Karpas-422 (cell line): ENCODE measurements at places on chromosomes 3 and 15. TPM values are rescaled to one million over a fixed set of nuclear protein-coding genes. Genes with fewer than 3 reads are reported as not detected.

- no peaks in the 10 kb centered on the region for H3K4me1 ChIP-seq
- H3K27ac ChIP-seq, result no peak overlapping the region
- H3K27me3 ChIP-seq, result no peaks in the 10 kb centered on the region
- no peak overlapping the region for H3K4me3 ChIP-seq
- no peaks in the 10 kb centered on the region for H3K36me3 ChIP-seq
Observed at GRCh38 chr3:35664460-35664919, 25.2 kb downstream of the ARPP21 start.

- no peaks in the 10 kb centered on the region for H3K4me1 ChIP-seq
- no peak overlapping the region for H3K27ac ChIP-seq
- no peaks in the 10 kb centered on the region for H3K27me3 ChIP-seq
- no peak overlapping the region for H3K4me3 ChIP-seq
- no peak for DNase-seq
- no peaks in the 10 kb centered on the region for H3K36me3 ChIP-seq
Observed at GRCh38 chr15:50024281-50024680, 94.8 kb downstream of the ATP8B4 start.

DNA sequence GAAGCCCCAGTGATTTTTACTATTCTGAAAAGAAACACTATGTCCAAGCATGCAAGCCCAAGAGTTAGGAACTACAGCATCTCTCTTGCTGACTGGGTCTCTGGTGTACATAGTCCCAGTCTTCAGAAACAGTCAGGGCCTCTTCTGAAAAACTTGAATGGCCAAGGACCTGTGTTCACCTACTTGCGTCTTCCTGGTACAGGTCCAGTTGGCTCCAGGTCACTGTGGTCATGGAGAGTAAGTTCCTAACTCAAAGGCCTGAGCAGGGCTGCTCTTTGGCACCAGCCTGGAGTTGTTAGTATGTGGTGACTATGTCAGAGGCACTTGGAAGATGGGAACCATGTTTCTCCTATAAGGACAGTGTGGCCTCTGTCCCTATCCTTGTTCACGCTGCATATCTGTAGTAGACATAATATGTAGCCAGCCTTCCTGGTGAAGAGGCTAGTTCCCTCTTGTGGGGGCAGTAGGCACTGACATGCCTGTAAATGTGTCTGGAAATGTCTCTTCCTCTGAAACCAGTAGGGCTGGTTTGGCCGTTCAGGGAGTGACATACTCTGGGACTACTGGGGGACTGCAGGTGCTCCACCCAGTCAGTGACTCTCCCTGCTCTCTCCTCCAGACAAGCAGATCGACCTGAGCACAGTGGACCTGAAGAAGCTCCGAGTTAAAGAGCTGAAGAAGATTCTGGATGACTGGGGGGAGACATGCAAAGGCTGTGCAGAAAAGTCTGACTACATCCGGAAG lies 2.6 kb upstream of the RBM15B start:
- H3K27ac ChIP-seq, result no peak overlapping the region
- DNase-seq, result peak; percentile 61
- peaks cover 17% of the 10 kb centered on the region; the same call in 1 of the 2 replicates for H3K36me3 ChIP-seq
- peaks cover 69% of the 10 kb centered on the region for H3K4me1 ChIP-seq
- H3K27me3 ChIP-seq, result no peaks in the 10 kb centered on the region
- H3K4me3 ChIP-seq, result no peak overlapping the region

DNA sequence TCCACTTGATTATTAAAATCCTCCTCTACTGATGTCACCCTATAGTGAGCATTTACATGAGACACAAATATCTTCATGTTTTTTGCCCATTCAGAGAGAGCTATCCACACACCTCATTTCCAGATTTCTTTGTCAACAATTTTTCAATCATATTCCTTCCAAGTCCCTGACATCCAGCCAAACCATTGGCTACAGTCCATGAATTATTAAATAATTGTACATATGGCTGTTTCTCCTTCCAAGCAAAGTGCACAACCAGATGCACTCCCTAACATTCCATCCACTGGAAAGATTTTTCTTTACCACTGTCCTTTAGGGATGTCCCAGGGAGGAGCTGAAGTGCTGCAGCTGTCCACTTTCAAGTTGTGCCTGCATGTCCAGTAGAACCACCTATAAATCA lies 328.0 kb upstream of the MDFIC2 start:
- no peak overlapping the region for H3K4me3 ChIP-seq
- H3K27ac ChIP-seq, result no peak overlapping the region
- H3K4me1 ChIP-seq, result no peaks in the 10 kb centered on the region

DNA sequence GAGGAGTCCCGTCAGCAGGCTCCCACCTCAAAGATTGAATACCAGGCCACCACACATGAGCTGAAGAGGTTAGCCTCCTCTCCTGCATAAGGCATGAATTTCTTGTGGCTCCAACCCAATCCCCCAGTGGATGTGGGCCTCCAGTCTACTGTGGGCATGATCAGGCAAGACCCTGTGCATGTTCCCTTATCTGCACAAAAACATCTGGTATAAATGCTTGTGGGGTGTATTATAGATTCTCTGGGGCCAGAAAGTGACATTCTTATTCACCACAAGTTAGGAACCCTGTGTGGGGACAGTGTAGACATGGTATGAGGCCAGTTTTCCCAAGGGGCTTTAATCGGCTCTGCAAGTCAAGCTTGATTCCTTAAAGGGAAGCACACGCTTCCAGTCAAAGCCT lies 18.2 kb upstream of the UBP1 start:
- no peak overlapping the region for H3K4me3 ChIP-seq
- H3K4me1 ChIP-seq, result no peaks in the 10 kb centered on the region
- no peaks in the 10 kb centered on the region for H3K27me3 ChIP-seq

DNA sequence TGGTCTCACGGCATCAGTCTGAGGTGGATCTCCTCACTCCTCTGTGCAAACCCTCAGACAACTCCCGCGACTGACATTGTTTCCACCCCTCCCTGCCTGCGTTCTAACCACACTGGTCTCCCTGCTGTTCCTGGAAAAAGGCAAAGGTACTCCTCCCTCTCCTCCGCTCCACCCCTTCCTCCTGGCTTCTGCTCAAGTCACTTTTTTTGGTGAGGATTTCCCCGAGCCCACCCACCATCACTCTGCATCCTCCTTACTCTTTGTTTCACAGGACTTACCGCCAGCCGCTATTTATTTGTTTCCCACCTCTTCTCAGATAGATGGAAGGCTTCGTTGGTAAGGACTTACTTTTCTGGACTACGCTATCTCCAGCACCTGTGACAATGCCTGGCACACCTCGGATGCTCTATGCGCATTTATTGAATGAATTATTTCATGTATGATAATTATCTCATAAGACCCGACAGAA lies 25.6 kb downstream of the PRR23E start:
- H3K27ac ChIP-seq, result no peak overlapping the region
- no peaks in the 10 kb centered on the region for H3K27me3 ChIP-seq
- no peaks in the 10 kb centered on the region for H3K36me3 ChIP-seq
- H3K4me1 ChIP-seq, result 0 out of 2 replicates have a peak, but pooled peaks cover 3% of the 10 kb centered on the region

- H3K4me1 ChIP-seq, result peaks cover 98% of the 10 kb centered on the region
- H3K36me3 ChIP-seq, result peaks cover 76% of the 10 kb centered on the region
- peak; percentile 74 for DNase-seq
- peak overlapping the region; percentile 85; the same call in 1 of the 2 replicates for H3K4me3 ChIP-seq
- H3K27me3 ChIP-seq, result no peaks in the 10 kb centered on the region
Observed at GRCh38 chr3:187737368-187738070, 7.7 kb downstream of the BCL6 start.

DNA sequence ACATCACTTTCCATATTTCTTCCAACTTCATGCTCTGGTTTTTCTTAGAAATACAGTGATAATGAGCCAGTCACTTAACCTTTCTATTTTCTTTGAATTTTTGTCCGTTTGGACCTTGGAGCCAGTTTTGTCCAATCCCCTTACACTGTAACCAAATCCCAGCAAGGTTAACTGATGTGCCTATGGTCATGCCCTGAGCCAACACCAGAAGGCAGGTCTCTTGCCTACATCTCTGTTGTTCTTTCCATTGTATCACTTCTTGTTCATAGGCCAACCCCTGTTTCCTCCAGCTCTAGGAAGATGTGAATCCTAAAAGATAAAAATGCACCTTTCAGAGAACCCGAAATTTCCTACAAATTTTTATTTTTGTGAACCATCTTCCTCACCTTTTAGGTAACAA lies 122.7 kb downstream of the CMSS1 start:
- peaks cover 35% of the 10 kb centered on the region for H3K4me1 ChIP-seq
- no peaks in the 10 kb centered on the region for H3K36me3 ChIP-seq
- no peaks in the 10 kb centered on the region for H3K27me3 ChIP-seq
- DNase-seq, result no peak

GRCh38 chr3:126529585-126530170 lies 5.7 kb downstream of the CHST13 start:
- no peak for DNase-seq
- no peak overlapping the region for H3K27ac ChIP-seq
- no peaks in the 10 kb centered on the region for H3K4me1 ChIP-seq
- H3K27me3 ChIP-seq, result no peaks in the 10 kb centered on the region
- H3K36me3 ChIP-seq, result no peaks in the 10 kb centered on the region

- no peaks in the 10 kb centered on the region for H3K36me3 ChIP-seq
- no peak overlapping the region for H3K27ac ChIP-seq
- no peak overlapping the region for H3K4me3 ChIP-seq
Observed at GRCh38 chr15:55820043-55820442, 77.1 kb upstream of the PRTG start.

GRCh38 chr3:192215-192929 lies 4.2 kb upstream of the CHL1 start:
- H3K27me3 ChIP-seq, result no peaks in the 10 kb centered on the region
- H3K4me1 ChIP-seq, result no peaks in the 10 kb centered on the region
- H3K27ac ChIP-seq, result no peak overlapping the region
- no peaks in the 10 kb centered on the region for H3K36me3 ChIP-seq
- DNase-seq, result no peak
- no peak overlapping the region for H3K4me3 ChIP-seq

GRCh38 chr15:62135532-62136134 lies 29.5 kb downstream of the C2CD4B start:
- H3K4me3 ChIP-seq, result no peak overlapping the region
- no peaks in the 10 kb centered on the region for H3K36me3 ChIP-seq
- DNase-seq, result no peak
- no peaks in the 10 kb centered on the region for H3K4me1 ChIP-seq
- H3K27ac ChIP-seq, result no peak overlapping the region
- no peaks in the 10 kb centered on the region for H3K27me3 ChIP-seq

- H3K4me3 ChIP-seq, result no peak overlapping the region
- DNase-seq, result no peak
- no peaks in the 10 kb centered on the region for H3K4me1 ChIP-seq
- no peak overlapping the region for H3K27ac ChIP-seq
- H3K36me3 ChIP-seq, result no peaks in the 10 kb centered on the region
Observed at GRCh38 chr3:115227461-115227860, 80.4 kb upstream of the ZBTB20 start.

DNA sequence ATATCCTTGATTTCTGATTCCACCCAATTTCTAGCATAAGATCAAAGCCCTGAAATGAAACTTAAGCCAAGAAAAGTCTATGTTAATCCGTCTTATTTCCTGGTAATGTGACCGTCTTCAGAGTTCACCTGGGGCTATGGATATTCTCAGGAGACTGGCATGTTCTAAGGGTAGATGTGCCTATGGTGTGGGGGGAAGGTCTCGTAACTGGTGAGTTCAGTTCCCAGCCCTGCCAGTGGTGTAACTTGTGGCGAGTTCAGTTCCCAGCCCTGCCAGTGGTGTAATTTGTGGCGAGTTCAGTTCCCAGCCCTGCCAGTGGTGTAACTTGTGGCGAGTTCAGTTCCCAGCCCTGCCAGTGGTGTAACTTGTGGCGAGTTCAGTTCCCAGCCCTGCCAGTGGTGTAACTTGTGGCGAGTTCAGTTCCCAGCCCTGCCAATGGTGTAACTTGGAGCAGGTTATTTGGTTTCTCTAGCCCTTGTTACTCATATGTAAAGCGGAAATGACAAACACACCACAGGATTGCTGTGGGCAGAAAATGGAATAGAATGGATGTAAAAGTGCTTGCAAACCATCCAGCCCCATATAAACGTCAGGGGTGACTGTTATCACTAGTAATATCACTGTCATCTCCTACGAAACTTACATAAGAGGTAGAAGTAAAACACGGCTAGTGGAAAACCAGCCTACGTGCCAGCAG lies 30.4 kb downstream of the SLC51A start:
- no peak for DNase-seq
- no peaks in the 10 kb centered on the region for H3K4me1 ChIP-seq
- H3K36me3 ChIP-seq, result peaks cover 18% of the 10 kb centered on the region

DNA sequence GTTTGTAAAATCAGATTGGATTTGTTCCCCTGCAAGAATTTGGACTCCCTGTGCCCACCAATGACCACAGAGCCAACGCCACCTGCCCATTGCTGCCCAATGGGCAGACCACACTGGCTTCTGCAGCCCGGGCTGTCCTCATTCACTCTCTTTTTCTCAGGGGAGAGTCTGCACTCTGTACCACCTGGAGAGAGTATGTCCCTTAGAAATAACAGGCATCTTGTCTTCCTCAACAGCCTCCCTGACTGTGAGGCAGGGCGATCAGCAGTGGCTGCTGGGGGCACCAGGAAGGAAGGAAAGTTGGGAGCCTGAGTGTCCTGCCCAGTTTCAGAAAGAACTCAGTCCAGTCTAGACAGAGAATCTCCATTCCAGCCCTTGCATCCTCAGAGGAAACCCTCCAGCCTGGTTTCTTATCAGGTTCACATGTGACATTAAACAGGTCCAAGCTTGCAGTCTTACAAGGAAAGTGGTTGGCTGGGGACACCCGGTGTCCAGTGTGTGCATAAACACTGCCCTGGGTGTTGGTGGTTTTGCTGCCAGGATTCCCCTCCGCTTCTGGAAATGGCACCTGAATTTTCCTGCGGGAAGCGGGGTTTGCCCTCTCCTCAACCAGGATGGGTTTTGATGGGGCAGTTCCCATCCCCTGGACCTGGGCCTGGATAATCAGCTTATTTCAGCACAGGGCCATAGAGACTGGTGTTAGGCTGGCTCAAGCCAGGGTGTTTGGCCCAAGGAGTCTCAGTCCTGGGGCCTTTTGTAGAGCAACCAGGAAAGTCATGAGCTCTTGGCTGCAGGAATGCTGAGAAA lies 37.2 kb downstream of the SSUH2 start:
- no peaks in the 10 kb centered on the region for H3K27me3 ChIP-seq
- no peak overlapping the region for H3K4me3 ChIP-seq
- H3K4me1 ChIP-seq, result no peaks in the 10 kb centered on the region
- H3K27ac ChIP-seq, result no peak overlapping the region
- H3K36me3 ChIP-seq, result no peaks in the 10 kb centered on the region

- no peaks in the 10 kb centered on the region for H3K4me1 ChIP-seq
- H3K36me3 ChIP-seq, result no peaks in the 10 kb centered on the region
- no peak overlapping the region for H3K4me3 ChIP-seq
- no peak for DNase-seq
Observed at GRCh38 chr3:149473357-149474249, 894 bp upstream of the TM4SF4 start.

GRCh38 chr15:23395030-23395692 lies 40.6 kb downstream of the GOLGA8S start:
- no peaks in the 10 kb centered on the region for H3K4me1 ChIP-seq
- H3K36me3 ChIP-seq, result no peaks in the 10 kb centered on the region

GRCh38 chr15:79846539-79846938 lies 50.3 kb downstream of the MTHFS start:
- no peak overlapping the region for H3K4me3 ChIP-seq
- no peaks in the 10 kb centered on the region for H3K4me1 ChIP-seq
- no peak overlapping the region for H3K27ac ChIP-seq
- H3K27me3 ChIP-seq, result no peaks in the 10 kb centered on the region

GRCh38 chr3:151504606-151505005 lies 43.7 kb upstream of the IGSF10 start:
- no peaks in the 10 kb centered on the region for H3K27me3 ChIP-seq
- no peak overlapping the region for H3K27ac ChIP-seq
- DNase-seq, result no peak
- no peak overlapping the region for H3K4me3 ChIP-seq
- H3K4me1 ChIP-seq, result no peaks in the 10 kb centered on the region

CDHR4 gene
- not detected in 2 replicates for total RNA-seq

GOLGA8K gene
- total RNA-seq, result not detected in 2 replicates

SPTBN5 gene
- 0.11 and 0.22 TPM in 2 replicates for total RNA-seq

CILP gene
- total RNA-seq, result 0.04 TPM in 1 of 2 replicates, not detected in the other

THRB gene
- not detected in 2 replicates for total RNA-seq

STXBP5L gene
- total RNA-seq, result not detected in 2 replicates

CPNE9 gene
- 0.18 TPM in 1 of 2 replicates, not detected in the other for total RNA-seq

SLC2A2 gene
- total RNA-seq, result not detected in 2 replicates

LINGO1 gene
- not detected in 2 replicates for total RNA-seq

GOLGA6L2 gene
- not detected in 2 replicates for total RNA-seq
